ENCODE measurements at places on chromosomes 1 and 21.

- peak; percentile 68 for DNase-seq
Observed at GRCh38 chr21:25903607-25904006, 168.8 kb downstream of the GABPA start.

DNA sequence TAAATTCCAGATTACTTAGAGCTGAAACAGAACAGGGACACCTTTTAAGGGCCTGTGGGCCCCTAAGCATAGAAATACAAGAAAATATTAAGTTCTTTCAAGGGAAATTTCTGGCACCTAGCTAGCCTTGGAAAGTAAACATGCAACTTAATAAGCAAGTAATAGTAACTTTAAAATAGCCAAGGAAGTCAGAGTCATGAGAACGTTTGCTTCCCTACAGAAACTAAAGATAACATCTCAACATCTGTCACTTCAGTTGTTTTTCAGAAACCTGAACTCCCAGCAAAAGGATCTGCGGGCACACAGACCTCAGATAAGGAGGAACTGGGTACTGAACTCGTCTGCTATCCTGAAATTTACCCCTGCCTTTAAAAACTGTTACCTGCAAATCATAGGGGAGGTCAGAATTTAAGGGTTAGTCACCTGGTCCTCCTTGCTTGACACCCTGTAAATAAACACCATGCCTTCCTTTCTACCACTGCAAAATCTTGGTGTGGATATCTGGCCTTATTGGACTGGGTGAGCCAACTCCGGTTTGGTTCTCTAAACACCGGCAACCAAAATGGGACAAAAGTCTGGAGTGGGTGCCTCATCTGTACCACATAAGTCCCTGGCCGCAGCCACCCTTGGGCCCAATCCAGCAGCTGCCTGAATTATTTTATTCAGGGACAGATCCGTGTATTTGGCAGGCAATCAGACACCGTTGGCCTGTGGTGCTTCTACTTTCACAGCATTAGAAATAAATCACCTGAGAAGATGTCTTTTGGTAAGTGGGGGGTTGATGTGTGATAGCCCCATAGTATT is 27.9 kb downstream of the NRDC start:
- DNase-seq, result no peak

GRCh38 chr1:148372731-148373130 is 110.4 kb downstream of the PPIAL4G start:
- peak; percentile 48 for DNase-seq

DNA sequence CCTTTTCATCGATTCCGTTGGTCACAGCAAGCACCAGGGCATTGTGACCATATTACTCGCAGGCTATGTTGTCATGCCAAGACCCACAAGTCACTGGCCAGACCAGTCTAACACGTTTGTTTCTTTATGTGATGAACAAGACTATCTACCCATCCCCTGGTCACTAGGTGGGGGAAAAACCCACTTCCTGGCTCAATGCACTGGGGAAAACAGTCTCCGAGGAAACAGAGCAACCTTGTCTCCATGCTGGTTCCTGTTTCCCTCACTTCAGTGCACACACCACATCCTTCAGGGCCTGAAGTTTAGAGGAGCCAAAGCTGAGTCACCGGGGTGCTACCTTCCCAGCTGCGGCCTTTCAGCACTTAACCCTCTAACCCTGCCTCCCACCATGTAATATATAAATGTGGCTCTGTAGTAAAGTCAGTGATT is 20.9 kb downstream of the ERICH3 start:
- no peak for DNase-seq

- no peak for DNase-seq
Observed at GRCh38 chr1:22484706-22485345, 33.2 kb downstream of the ZBTB40 start.

DNA sequence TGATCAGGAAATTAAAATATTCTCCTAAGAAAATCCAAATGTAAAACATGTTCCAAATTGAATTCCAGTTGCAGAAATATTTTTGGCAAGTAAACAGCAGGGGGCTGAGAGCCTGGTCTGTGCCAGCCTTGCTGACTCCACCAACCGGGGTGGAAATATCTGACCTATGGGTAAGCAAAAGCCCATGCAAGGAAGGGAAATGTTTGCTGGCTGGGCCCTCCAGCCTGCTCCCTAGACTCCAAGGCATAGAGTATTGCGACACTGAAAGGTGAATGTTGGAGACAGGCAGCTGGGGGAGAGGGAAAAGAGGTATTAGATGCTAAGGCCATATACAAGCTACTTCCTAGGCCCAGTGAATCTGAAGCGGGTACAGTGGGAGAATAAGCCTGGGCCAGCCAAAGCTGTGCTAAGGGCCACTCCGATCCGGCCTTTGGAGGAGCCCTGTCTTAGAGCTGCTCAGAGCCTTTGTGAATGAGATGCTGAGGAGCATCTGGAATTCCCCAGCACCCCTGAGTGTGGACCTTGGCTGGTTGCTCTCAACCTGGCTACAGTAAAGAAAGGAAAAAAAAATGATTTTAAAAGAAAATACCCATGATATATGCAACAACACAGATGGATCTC is 24.9 kb upstream of the ATP1B1 start:
- DNase-seq, result no peak

- DNase-seq, result no peak
Observed at GRCh38 chr1:218518216-218518740, 173.1 kb downstream of the TGFB2 start.

- no peak for DNase-seq
Observed at GRCh38 chr1:147717051-147717705, 43.2 kb downstream of the GJA5 start.

DNA sequence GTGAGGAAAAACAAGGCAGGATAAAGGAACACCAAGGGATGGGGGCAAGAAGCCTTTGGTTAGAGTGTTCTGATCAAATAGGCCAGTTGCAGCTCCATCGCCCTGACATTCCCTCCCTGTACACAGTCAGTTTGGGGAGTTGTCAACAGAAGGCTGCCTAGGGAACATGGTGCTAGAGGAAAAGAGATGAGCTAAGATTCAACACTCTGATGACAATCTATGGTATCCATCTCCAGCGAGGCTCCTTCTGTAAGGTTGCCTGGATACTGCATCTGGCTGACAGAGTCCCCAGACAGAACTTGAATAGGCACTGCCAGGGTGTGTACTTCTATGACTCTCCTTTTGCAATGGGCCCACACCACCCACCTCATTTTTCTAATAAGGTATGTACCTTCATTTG is 11.2 kb upstream of the SLAMF9 start:
- no peak for DNase-seq

GRCh38 chr1:163071405-163072255 is 2.5 kb downstream of the RGS4 start:
- peak; percentile 57 for DNase-seq

- DNase-seq, result no peak
Observed at GRCh38 chr1:46041551-46041950, 90.9 kb downstream of the PIK3R3 start.

GRCh38 chr1:24289937-24290595 is 29.1 kb upstream of the GRHL3 start:
- DNase-seq, result no peak

DNA sequence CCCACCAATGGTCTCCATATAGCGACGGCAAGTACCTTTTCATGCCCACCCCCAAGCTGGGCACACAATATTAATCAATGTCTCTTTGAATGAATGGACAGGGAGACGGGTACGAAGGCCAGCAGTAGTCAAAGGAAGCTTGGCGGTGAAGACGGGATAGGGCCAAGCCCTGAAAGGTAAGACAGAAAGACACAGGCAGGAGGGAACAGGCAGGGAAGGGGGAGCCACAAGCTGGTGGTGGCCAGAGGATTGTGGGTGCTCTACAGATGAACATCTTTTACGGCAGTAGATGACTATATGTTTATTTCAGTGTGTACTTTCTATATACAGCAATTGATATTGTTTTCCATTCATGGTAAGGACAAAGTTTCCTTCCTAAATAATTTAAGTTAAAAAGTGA is 16.3 kb downstream of the CAPZB start:
- no peak for DNase-seq

DNA sequence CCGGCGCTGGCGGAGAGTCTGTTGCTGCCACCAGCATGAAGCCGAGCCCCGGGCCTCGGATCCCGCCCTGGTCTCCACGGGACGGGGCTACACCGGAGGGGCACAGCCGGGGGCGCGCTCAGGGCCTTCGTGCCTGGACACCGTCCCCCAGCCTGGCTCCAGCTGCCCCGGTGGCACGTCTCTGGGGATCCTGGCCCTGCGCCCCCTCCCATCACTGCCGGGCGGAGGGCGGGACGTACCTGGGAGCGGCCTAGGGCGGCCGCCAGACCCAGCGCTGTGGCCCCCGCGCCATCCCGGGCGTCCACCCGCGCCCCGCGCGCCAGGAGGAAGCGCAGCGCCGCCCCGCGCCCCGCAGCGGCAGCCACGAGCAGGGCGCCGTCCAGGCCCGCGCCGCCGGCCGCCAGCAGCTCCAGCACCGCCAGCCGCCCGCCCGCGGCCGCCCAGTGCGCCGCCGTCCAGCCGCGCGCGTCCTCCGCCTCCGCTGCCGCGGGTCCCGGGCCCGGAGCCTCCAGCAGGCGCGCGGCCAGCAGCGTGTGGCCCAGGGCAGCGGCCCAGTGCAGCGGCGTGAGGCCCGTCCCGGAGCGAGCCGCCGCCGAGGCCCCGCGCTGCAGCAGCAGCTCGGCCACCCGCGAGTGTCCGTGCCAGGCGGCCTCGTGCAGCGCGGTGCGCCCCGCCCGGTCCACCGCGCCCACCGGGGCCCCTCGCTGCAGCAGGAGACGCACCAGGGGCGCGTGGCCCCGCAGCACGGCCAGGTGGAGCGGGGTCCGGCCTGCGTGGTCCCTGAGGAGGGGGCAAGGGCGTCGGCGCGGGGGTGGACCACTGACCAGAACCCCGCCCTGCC is 1.0 kb downstream of the ANKRD65 start:
- DNase-seq, result peak; percentile 70

- no peak for DNase-seq
Observed at GRCh38 chr21:31873275-31873695, 465 bp downstream of the HUNK start.

DNA sequence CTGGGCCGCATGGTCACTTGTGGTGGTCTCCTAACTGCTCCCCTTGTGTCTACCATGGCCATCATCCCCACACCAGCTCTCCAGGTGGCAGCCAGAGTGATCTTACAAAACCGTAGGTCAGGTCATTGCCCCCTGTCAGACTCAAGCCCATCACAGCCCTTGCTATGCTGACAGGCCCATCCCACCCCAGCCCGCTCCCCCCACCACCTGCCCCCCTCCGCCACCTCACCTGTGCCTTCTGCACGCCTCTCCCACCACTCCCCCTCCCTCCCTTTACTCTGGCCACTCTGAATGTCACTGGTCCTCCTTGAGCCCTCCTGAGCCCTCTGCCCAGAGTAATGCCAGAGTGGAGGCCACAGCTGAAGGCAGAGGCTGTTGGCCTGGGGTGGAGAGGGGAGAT is 28.5 kb downstream of the TEX35 start:
- DNase-seq, result no peak

- peak; percentile 60 for DNase-seq
Observed at GRCh38 chr1:30816211-30817076, 58.9 kb upstream of the LAPTM5 start.

DNA sequence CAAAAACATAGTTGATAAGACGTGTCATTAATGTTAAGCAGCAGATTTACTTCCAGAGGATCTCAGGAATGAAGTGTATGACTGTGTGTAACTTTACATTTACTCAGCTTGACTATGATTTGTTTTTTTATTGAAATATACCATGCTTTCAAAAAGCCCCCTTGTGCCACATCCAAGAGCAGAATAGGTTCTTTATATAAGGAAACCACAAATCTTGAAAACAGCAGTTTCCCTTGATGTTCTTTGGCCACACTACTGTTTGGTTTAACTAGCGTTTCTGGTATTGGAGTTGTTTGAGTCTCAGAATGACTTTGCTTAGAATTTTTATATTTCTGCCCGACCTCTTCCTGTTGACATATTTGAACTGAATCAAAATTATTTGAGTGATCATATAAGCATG is 25.0 kb downstream of the LRRC8C start:
- no peak for DNase-seq
